ENCODE measurements at places on chromosomes 5 and 9.

GRCh38 chr9:35847792-35848572 is 19.0 kb downstream of the TMEM8B start:
- peak; percentile 89 for DNase-seq

DNA sequence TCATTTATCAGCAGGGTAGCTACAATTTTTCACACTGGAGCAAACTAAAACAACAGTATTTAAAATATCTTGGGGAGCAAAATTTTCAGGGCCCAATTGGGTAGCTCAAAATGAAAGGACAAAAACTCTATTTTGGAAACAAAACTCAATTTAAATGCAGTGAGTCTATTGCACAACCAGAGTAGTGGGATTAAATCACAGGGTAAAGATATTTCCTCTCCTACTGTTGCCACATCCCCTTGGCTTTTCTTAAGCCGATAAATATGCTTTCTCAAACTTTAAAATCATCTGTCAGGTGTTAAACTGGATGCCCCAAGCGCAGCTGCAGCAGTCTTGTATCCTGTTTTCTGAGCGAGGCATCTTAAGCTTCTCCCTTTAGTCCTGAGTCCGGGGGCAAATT is 1474.3 kb upstream of the CDH9 start:
- DNase-seq, result no peak

DNA sequence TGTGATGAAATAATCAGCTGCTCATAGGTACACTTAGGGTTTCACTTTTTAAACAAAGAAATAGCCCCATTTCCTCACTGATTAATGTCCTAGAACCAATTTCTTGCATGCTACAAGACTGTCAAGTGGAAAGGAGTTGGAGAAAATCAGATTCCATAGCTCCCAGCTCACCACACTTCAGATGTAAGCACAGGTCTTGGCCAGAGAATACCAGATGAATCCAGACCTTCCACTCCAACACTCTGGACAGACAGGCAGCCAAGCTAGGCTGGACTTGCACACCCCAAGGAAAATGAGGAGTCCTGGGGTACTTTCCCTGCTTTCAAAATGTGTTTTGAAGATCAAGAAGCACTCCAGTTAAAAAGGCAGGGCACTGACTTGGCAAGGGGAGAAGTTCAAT is 68.5 kb downstream of the KLHL3 start:
- DNase-seq, result no peak

GRCh38 chr9:693201-694091 is 148.1 kb upstream of the DMRT1 start:
- peak; percentile 93 for DNase-seq

- DNase-seq, result no peak
Measured at GRCh38 chr5:160260006-160260775, 30.9 kb downstream of the FABP6 start.
